Right atrium auricular region (tissue), 2 donors: ENCODE measurements at places on chromosomes 5 and 9.

DNA sequence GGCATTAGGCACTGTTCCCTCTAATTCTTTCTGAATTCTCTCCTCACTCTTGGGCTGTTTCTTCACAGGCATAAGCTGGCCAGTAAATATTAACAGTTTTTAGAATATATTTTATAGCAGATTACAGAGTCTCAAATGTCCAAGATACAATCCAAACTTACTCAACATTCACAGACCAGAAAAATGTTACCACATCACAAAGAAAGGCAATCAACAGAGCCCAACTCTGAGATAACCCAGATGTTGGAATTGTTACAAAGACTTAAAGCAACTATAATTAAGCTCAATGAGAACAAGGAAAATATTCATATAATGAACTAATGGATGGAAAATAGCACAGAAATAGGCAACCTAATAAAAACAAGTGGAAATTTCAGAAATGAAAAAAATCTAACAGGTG is 401.1 kb upstream of the RGMB start:
- DNase-seq, result no peak

GRCh38 chr5:74725331-74725730 is 40.3 kb downstream of the HEXB start:
- DNase-seq, result no peak

- DNase-seq, result no peak
Observed at GRCh38 chr5:177356746-177357145, 978 bp upstream of the RGS14 start.

DNA sequence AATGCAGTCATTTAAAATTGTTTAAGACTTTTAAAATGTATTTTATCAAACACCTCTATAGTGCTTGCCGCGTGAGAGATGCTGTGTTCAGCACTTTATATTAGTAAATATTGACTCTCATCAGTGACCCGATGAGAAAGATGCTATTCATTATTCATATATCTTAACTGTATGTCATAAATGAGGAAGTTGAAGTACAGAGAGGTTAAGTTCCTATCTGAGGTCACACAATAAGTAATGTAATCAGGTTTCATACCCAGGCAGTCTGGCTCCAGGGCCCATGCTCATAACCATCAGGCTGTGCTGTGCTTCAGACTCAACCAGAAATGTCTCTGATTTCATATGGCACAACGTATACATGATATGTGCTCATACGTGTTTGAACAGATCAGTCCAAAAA is 119.0 kb downstream of the SV2C start:
- no peak for DNase-seq

- no peak for DNase-seq
Observed at GRCh38 chr9:88803546-88804253, 187.6 kb upstream of the S1PR3 start.

- DNase-seq, result no peak
Observed at GRCh38 chr5:6554812-6555211, 78.0 kb downstream of the NSUN2 start.

DNA sequence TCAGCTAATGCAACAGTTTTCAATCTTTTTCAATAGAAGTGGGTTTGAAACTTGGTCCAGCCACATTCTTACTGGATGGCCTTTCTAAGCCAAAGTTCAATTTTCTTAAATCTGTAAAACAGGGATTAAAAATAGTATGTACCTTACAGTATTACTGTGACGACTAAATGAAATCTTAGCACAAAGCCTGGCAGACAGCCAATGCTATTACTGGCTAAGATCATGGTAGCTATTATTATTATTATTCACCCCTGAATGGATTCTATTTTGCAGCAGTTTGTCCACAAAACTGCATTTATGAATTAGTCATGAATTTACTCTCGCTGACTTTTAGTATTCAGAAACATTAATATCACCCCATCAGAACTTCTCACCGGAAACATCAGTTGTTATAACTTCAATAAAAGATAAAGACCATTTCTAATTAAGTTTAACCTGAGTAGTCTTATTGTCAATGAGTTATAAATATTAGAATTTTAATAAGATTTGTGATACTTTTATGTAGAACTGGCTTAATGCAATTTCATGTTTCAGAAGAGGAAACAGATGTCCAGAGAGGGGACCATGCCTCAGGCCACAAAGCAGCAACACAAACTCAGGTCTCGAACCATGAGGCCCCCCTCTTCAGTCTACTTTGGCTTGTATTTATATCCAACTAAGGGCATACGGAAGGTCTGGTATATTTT is 468.2 kb downstream of the ARHGEF28 start:
- DNase-seq, result no peak

DNA sequence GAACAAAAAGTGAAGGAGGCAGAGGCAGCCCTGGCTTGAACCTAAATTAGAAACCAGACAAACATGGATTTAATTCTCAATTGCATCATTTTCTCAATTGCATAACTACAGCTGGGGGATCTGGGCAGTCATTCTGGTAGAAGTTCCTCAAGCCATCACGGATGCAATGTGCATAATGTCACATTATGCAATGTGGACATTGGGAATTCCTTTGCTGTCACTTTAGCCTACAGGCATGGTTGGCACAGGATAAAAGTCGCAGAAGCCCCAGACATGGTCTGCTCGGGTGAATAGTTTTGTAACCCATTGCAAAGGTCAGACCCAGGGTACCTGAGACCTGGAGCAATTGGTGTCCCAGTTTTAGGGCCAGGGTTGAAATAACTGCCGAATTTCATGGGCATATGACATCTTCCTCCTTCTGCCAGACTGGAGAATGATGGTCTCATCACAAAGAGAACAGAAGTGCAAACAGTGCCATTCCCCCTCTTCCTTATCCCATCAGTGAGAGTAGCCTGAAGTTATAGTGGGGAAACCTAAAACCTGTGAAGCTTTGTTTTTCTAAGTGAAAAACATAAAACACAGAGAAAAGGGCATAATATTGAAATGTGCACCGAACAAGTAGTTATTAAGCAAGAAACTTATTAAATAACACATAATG is 290.8 kb downstream of the MSX2 start:
- no peak for DNase-seq

DNA sequence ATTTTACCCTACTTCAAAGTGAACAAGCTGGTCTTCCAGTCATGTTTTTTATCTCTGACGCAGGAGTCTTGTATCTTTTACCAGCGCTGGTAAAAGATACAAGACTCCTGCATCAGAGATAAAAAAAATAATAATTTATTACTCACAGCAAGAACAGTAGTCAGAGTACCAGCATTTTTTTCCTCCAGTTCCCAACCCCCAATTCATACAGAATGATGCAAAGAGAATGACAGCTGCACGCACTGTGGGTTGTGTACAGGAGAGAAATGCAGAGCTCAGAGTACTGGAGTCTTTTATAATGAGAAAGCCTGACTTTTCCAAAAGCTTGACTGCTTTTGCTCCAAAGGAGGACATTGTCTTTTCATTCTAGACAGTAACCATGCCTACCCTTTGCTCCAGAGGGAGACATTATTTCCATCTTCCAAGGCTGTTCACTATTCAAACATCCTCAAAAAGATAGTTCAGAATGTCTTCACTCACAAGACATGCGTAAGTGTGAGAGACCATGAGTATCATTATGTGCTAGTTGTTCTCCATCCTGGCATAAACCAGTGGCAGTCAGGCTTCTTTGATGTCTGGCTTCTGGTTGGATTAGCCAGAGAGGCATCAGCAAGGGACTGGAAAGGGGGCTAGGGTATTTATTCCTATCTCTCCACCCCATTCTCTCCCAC is 14.3 kb upstream of the RANBP6 start:
- no peak for DNase-seq

DNA sequence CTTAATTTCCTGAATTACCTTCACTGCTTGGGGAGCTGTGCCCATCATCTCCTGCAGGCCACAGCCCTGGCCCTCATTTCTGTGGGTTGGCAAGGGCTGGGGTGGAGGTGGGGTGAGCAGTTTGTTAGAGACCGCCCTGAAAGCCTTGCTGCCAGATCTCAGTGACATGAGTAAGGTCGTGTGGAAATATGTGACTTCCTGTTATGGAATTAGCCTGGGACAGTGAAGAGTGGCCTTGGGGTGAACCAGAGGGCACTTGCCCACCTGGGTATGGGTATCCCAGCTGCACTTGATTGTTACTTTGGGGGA is 2.5 kb upstream of the HNRNPAB start:
- DNase-seq, result no peak

GRCh38 chr5:138170299-138170698 is 8.1 kb downstream of the BRD8 start:
- no peak for DNase-seq

- DNase-seq, result peak; percentile 91
Observed at GRCh38 chr9:14322211-14323082, 8.5 kb upstream of the NFIB start.

DNA sequence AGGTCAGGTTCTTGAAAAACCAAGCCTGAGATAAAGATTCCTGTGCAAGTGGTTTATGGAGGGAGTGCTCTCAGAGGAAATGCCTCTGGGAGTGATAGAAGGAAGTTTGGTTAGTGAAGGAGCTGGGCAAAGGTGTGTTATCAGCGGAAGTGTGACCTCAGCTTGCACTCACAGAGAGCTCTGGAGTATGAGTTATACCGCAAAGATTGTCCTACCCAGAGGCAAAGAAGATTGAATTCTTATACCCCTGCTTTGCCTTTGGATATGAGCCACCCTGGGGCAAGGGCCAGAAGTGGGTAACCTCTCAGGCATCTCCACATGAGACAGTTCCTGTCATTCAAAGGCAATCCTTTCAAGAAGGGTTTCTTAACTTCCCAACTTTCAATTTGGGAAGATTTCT is 145.6 kb downstream of the MUSK start:
- DNase-seq, result no peak

- no peak for DNase-seq
Observed at GRCh38 chr9:110650991-110651411, 17.6 kb upstream of the MUSK start.

DNA sequence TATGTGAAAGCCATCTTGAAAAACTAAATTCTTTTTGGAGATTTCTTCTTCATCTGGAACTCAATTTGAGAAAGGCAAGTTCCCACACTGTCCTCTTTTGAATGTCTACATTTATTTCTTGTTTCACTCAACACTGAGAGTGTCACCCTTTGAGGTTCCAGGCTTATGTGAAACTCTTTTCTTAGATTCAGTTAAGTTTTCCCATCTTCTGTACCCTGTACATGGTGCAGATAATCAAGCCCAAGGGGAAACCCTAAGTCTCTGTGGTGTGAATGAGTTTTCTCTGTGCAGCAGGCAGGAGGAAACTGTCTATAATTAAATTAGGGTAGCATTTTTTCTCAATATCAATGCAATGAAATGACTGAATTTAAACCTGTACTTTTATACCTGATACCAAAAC is 72.3 kb upstream of the PRLR start:
- no peak for DNase-seq

- DNase-seq, result peak; percentile 59
Observed at GRCh38 chr5:179257176-179257682, 88.0 kb downstream of the ADAMTS2 start.

DNA sequence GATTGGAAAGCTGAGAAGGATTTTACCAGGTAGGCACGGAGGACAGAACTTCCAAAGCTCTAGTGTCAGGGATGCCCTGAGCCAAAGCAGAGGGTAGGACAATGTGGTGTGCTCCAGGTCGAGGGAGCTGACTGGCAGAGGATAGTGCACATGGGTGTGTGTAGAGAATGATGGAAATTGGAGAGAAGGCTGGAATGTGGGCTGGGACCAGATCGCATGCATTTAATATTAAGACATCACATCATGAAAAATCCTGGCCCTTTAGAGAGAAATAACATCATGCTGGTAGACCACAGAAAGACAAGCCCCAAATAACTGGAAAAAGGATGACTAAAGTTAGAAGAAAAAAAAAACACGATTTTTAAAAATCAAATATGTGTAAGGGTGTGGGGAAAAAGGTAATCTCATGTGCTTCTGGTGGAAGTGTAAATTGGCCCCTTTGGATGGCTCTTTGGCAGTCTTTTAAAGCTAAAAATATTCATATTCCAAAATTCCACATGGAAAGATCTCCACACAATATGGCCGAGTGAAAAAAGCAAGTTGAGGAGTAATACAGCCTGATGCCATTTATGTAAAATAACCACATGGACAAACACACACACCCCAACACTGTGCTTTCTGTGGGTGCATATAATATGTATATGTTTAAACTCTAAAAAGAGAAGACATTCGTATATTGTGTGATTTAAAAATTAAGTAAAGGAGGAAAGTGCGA is 67.0 kb upstream of the TGFBR1 start:
- no peak for DNase-seq

- no peak for DNase-seq
Observed at GRCh38 chr9:277601-278295, 63.1 kb downstream of the DOCK8 start.

DNA sequence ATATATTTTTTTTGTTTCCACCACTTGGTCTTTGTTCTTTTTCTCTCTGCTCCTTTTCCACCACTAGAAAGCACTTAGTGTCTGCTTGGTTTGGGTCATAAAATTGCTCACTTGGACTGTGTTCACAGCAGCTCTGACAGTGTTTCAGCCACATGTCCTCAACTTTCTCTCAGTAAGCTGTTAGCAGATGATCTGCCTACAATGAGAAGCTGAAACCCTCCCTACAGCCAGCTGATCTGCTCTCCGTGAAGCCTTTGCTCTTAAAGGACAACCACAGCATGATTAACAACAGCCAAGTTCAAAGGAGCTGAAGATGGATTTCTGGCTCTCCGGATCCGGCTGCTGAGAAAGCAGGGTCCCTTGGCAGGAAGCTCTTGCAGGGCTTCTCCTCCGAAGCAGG is 31.6 kb downstream of the PRLR start:
- DNase-seq, result no peak

GRCh38 chr5:96569770-96570169 is 92.4 kb upstream of the CAST start:
- no peak for DNase-seq

GRCh38 chr5:3385991-3386519 is 209.6 kb upstream of the IRX1 start:
- peak; percentile 4 for DNase-seq

GRCh38 chr9:114484854-114485443 is 20.3 kb downstream of the WHRN start:
- no peak for DNase-seq

DNA sequence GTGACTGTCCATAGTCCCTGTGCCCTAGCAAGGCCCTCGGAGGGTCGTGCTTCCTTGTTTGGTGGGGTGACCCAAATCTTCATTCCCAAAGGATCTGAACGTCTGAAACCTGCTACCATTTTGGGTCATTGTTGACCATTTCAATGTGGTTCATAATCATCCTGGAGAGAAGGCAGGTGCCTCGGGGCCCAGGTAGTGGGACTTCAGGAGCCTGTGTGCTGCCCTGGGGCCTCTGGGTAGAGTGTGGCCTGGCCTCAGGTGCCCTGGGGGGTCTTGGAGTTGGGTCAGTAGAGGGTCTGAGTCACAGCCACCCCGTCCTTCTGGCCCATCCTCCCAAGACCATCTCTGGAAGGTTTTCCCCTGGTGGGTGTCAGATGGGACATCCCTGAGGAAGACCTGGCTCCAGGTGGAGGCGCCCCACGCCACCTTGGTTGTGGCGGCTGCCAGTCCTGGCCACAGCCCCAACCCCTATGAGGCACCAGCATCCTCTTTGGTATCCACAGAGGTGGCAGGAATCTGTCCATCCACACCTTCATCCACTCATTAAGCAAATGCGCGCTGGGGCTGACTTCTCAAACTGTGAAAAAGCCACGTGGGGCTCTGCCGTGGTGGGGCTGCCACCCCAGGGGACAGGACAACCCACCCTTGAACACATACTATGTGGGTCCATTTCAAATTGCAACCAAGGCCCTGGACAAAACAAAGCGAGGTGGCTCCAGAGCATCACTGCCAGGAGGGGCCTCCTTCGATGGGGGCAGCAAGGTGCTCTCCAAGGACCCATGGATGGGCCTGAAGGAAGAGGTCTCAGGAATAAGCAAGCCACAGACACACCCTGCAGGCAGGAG is 41.6 kb upstream of the FCN1 start:
- DNase-seq, result no peak

- no peak for DNase-seq
Observed at GRCh38 chr9:130897848-130898551, 1.4 kb upstream of the QRFP start.

- DNase-seq, result no peak
Observed at GRCh38 chr5:156375895-156376495, 49.0 kb downstream of the SGCD start.
